WERI-Rb-1 (cell line): ENCODE measurements at places on chromosomes 5 and 9.

GRCh38 chr5:88702332-88702731 lies 180.7 kb downstream of the MEF2C start:
- no peak for DNase-seq

DNA sequence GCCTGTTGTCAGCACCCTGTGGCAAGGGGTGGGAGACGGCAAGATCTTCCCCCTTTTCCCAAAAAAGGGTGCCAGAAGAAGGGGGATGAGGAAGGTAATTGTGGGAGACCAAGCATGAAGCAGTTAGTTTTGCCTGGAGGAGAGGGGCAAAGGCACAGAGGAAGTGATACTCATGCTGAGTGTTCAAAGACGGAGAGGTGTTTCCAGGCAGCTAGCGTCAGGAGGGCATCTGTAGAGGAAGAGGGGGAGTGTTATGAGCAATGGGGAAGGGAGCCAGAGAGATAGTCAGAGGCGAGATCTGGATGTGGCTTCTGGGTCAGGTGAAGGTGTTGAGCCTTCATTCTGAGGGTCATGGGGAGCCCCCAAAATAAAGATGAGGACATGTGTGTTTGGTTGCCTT lies 26.9 kb upstream of the ADAM19 start:
- no peak for DNase-seq

GRCh38 chr5:142324136-142324870 lies 518 bp downstream of the SPRY4 start:
- no peak for DNase-seq

DNA sequence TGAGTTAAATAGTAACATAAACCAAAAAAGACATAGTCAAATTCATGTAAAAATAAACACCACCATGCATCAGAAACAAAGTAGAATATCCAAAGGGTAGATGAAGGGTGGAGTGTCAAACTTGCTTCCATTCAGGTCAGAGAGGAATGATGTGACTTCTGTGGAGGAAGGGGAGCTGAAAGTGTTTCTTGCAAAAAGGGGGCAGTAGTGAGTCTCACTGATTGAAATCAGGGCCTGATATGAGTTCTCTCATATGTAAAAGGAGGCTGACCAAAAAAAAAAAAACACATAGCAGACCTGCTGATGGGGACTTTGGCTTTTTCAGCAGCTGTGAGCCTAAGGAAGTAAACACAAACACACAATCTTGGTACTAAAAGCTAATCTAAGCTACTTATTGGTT lies 38.8 kb upstream of the RGMB start:
- DNase-seq, result no peak

DNA sequence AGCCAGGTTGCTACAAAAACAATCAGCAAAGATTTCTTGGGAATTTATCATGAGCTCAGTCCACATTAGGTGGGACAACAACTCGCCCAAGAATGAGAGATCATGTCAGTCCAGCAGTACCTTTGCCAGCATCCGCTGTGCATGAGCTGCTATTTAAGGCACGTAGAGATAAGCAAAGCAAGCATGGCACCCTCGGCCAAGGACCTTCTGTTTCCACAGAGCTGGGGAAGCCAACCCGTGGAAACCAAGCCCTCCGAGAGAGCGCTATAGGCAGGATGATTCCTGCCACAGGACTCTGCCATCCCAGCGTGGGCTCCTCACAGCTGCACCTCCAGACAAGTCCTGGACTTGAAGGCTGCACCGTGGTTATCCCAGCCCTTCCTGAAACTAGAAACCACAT lies 189.5 kb upstream of the PPP1R26 start:
- no peak for DNase-seq

DNA sequence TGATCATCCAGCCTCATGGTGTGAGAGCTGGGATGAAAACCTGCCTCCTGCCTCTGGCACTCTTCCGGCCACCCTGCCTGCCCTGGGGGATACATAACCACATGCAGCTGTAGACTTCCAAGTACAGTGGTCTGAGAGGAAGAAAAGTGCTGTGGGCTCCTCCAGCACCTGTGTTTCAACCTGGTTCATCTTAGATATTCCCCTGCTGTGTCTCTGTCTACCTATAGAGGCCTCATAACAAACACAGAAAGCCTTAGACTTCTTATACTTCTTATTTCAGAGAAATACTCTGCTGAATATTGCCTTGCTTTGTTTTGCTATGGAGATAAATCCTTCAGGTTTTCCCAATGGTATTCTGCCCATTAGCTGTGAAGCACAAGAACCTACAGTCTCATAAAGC lies 19.6 kb upstream of the TNFAIP8 start:
- no peak for DNase-seq

- DNase-seq, result no peak
Observed at GRCh38 chr9:82781921-82782392, 281.0 kb downstream of the RASEF start.

DNA sequence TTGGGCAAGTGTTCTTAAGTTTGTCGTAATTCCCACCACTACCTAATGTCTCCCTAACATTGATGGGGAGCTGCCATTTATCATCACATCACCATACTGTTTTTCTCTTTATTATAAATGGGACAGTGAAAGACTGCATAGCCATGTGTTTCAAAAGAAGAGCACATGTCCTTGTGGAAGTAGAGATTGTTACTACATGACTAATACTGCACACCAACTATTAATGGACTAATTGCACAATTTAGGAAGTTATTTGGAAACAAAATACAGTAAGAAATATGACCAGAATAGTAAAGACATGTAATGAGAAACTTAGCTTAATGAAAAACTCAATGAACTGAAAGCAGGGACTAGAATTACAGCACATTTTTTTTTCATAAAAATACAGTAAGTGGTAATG lies 12.0 kb upstream of the ELOVL7 start:
- no peak for DNase-seq

DNA sequence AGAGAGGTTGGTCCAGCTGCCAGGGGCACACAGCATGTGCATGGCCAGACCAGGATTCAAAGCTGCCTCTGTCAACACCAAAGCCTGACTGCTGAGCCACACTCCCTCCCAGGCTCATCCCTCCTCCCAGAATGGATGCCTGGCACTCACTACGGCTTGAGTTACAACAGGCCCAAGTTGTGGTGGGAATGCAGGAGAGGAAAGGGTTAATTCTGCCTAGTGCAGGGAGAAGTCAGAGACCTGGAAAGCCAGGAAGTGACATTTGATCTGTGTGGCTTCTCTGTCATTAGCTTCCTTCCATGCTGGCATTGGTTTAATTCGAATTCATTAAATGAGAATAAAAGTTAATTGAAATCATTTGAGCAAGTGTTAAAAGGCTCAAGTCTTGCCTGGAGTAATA lies 150.0 kb downstream of the NSG2 start:
- no peak for DNase-seq

GRCh38 chr5:146076455-146076854 lies 28.9 kb downstream of the PLAC8L1 start:
- DNase-seq, result no peak

DNA sequence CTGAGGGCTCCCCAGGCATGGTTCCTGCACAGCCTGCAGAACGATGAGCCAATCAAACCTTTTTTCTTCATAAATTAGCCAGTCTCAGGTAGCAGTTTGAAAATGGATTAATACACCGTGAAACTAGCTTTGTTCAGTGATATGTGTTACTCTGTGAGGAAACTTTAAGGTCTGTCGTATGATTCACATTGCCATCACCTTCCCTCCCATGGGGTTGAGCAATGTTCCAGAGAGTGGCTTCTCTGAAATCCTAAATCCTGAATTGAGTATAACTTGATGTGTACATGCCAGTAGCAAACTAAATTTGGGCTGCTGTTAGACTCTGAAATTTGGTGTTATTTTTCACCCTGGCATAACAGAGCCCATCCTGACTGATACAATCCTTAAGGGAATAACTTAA lies 866.4 kb upstream of the C9orf72 start:
- no peak for DNase-seq

GRCh38 chr5:6508931-6509330 lies 60.3 kb downstream of the UBE2QL1 start:
- DNase-seq, result no peak

DNA sequence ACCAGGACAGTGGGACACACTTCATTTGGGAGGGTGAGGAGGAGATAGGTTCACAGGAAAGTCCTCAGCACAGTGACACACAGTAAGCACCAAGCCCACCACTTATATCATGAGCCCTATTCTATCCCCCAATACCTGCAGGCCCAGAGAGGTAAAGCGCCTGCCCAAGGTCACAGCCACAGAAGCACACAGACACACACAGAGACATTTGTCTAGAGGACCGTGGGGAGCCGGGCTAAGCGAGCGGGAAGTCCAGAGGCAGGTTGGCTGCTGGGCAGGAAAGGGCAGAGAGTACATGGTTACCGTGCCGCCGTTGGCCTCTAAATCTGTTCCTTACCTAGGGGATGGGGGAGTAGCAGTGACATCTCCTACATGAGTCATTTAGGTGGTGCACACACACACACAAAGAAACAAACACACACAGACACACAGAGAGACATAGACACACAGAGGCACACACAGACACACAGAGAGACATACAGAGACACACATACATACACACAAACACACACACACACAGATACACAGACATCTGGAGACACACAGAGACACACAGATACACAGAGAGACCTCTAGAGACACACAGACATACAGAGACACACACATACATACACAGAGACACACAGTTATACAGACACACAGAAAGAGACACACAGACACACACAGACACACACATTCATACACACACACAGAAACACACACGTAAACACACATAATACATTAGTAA lies 15.9 kb upstream of the DUSP1 start:
- DNase-seq, result no peak

DNA sequence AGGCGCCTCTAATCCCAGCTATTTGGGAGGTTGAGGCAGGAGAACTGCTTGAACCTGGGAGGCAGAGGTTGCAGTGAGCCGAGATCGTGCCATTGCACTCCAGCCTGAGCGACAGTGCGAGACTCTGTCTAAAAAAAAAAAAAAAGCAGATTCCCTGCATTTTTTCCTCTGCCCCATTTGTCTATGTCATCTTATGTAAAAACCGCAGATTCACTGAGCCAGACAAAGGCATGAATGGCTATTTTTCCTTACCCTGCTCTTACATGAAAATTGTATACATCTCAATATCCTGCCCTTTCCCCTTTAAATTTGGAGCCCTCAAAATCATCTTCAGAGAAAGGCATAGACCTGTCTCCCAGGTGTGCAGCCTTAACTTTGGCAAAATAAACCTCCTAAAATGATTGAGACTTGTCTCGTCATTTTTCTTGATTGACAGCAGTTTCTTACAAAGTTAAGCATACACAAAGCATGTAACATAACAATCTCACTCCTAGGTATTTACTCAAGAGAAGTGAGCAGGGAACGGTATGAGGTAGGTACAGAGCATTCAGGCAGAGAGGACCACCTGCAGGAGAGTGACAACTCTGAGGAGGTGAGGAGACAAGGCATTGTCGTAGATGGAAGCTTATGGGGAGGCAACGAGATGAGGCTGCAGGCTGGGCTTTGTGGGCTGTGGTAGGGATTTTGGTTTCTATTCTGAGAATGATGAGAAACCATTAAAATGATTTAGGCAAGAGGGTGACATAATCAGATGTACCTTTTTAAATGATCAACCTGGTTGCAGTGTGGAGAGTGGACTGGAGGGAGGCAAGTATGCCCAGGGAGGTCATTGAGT lies 65.7 kb upstream of the IL6ST start:
- no peak for DNase-seq

- no peak for DNase-seq
Observed at GRCh38 chr5:109743041-109743531, 53.4 kb downstream of the MAN2A1 start.

DNA sequence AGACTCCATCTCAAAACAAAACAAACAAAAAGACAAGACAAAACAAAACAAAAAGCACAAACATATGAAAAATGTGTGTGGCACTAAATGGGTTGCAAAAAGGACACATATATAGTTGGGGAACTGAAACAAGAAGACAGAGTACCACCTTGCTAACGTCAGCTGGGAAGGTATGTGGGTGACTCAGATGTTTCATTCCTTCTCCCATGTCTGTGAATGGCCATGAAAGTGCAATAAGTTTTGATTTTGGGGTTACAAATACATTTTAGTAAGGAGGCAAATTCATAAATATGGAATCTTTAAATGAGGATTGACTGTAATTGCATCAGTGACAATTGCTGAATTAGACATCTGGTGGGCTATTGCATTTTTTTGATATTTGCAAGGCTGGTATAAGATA lies 81.6 kb upstream of the KLF4 start:
- DNase-seq, result no peak

DNA sequence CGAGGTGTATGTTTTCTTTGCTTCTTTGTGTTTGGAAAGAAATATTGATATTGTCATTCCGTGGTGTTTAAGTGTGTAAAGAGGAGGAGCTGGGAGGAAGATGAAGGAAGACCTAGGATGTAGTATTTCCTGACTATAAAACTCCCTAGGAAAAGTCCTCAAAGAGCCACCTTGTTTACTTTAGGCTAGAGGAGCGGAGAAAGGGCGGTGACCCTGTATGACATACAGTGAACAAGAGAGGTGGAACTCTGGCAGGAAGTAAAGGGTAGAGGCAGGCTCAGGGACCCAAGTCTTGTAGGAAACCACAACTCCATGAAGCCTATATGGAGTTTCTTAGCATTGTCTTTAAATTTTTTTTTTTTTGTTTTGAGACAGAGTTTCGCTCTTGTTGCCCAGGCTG lies 303.9 kb downstream of the DOCK8 start:
- DNase-seq, result no peak

- DNase-seq, result no peak
Observed at GRCh38 chr9:3740690-3741419, 215.1 kb upstream of the RFX3 start.

DNA sequence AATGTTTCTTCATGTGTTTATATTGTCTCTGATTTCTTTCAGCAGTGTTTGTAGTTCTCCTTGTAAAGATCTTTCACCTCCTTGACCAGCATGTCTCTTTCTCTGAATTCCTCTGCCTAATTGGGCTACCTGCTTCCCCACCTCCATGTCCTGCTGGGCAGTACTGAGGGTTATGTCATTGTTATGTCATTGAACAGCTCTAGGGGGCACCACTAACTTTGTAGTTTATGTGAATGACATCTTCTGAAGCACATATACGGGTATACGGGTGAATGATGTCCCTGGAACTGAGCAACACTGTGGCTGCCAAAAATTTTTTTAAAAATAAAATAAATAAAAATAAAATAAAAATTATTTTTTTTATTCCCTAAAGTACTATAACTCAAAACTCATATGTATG lies 16.9 kb upstream of the SNCAIP start:
- DNase-seq, result peak; percentile 23

DNA sequence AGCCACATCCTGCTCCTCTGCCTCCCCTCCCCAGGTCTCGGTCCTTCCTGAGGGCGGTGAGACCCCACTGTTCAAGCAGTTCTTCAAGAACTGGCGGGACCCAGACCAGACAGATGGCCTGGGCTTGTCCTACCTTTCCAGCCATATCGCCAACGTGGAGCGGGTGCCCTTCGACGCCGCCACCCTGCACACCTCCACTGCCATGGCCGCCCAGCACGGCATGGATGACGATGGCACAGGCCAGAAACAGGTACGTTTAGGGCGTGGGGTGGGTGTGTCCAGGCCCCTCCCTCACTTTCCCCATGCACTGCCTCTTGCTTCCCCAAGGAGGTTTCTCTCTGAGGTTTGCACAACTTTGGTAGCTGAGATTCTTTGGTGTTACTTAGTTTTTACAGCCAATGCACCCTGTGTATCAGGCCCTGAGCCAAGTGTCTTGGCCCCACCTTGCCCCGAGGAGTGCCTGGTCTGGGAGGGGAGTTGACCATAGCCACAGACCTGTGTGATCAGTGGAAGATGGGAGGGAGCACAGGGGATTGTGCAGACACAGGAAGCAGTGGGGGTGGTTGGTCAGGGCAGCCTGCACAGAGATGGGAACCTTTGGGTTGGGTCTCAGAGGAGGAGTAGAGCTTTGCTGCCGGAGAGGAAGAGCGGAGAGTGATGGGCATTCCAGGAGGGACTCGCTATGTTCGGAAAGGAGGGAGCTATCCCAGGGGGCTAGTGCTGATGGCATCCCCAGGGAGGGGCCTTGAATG lies 50.8 kb downstream of the GSN start:
- no peak for DNase-seq
